Muscle of leg (tissue), 16 donors: ENCODE measurements at places on chromosomes 7 and 10. TPM values are rescaled to one million over a fixed set of nuclear protein-coding genes. Genes with fewer than 3 reads are reported as not detected.
A peak's percentile ranks its signal among the peaks of the same experiment; 100 is the strongest.

DNA sequence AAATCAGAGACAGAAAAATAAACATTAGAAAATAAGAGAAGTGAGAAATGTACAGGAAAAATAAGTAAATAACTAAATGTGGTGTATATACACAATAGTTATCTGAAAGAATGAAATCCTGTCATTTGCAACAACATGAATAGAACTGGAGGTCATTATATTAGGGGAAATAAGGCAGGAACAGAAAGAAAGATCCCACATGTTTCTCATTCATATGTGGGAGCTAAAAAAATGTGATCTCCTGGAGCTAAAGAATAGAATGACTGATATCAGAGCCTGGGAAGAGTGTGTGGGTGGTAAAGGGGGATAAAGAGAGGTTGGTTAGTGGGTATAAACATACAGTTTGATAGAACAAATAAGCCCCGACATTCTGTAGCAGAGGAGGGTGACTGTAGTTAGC is 27.3 kb downstream of the PLXDC2 start:
- DNase-seq: peak; percentile 43

Gene CYP26C1
- 0.09 TPM for total RNA-seq

Gene FOXI2
- 0.09 TPM for total RNA-seq

DNA sequence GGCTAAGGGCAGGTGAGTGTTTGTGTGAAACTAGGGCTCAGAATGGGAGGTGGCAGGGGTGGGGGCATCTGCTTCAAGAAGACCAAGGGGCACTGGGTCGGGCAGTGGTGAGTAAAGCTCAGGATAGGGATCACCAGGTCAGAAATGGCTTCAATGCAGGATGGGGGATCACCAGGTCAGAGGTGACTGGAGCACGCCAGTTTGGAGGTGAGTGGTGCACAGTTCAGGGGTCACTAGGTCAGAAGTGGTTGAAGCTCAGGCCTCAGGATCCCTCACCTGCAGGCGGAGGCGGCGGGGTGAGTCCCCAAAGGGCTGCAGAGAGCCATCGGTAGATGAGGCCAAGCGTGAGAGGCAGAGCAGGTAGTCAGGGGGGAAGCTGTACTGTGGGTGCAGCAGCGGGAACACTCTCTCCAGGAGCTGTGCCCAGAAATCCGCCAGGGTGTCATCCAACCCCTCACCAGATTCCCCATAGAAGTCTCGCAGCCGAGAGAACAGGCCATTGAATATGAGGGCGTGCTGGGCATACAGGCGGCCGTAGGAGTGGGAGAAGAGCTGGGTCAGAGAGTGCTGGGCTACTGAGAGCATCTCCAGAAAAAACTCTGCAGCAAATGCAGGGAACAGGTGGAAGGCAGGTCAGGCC is 1.8 kb downstream of the GPC2 start:
- DNase-seq: no peak

DNA sequence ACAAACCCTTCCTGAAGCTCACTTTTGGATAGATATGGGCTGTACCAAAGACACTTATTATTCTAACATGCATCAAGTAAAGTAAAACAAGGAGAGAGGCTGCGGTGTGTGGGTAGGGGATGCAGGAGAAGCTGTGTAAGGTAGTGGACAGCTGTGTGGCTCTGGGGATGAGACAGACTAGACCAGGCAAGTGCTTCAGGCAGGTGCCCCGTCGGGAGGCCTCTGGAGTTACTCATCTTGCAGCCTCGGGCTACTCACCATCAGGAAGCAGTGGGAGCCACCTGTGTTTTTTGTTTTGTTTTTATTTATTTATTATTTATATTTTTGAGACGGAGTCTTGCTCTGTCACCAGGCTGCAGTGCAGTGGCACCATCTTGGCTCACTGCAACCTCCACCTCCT is 49.3 kb upstream of the NCAPG2 start:
- DNase-seq: no peak

- DNase-seq: no peak
Measured at GRCh38 chr7:75559355-75559975, 67.3 kb downstream of the SPDYE5 start.

Gene GSAP
- 4.3 TPM for total RNA-seq
